ENCODE measurements at places on chromosomes 13 and 19.

DNA sequence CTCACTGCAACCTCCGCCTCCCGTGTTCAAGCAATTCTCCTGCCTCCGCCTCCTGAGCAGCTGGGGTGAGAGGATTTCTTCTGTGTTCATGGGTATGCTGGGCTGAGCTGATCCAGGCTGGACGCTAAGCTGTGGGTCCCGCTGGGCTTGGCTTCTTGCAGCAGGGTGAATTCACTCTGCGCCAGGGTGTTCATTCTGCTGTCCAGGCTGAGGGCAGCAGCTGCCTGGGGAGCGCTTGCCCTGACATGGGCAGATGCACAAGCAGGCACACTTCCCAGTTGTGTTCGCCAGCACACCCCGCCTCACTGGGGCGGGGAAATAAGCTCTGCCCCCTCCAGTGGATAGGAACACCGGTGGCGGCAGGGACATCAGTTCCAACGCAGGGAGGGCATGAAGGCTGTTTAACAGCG is 7.3 kb upstream of the INAFM1 start:
- DNase-seq = no peak

DNA sequence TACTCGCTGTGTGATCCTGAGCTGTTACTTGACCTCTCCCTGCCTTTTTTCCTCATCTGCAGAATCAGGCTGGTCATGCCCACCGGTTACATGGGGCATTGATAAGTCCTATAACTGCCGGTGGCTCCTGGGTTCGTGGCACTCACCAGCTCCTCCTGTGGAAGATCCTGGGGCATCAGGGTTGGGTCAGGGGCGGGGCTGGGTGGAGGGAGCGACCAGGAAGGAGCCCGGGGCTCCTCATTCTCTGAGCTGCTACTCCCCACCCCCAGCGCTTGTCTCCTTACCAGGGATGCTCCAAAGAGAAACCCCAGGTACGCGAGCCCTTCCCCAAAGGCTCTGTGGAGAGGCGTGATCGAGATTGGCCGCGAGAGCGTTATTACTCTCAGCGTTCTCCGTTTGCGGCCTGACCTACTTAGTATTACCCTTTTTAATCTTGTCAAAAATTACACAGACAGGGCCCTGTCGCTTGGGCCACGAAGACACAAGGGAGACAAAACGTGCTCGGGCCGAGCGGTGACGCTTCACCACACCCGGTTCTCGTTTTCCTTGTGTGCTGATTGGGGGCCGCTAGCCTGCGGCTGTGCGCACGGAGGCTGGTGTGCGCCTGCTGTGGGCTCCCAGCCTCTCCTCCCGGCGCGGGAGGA is 10.7 kb downstream of the HDGFL2 start:
- no peak for DNase-seq

GRCh38 chr13:43377973-43378372 is 354.6 kb downstream of the DNAJC15 start:
- no peak for DNase-seq

- peak; percentile 24 for DNase-seq
Observed at GRCh38 chr13:50222569-50223332, 207.5 kb downstream of the KCNRG start.

- no peak for DNase-seq
Observed at GRCh38 chr13:28373810-28374209, 121.1 kb downstream of the FLT1 start.

DNA sequence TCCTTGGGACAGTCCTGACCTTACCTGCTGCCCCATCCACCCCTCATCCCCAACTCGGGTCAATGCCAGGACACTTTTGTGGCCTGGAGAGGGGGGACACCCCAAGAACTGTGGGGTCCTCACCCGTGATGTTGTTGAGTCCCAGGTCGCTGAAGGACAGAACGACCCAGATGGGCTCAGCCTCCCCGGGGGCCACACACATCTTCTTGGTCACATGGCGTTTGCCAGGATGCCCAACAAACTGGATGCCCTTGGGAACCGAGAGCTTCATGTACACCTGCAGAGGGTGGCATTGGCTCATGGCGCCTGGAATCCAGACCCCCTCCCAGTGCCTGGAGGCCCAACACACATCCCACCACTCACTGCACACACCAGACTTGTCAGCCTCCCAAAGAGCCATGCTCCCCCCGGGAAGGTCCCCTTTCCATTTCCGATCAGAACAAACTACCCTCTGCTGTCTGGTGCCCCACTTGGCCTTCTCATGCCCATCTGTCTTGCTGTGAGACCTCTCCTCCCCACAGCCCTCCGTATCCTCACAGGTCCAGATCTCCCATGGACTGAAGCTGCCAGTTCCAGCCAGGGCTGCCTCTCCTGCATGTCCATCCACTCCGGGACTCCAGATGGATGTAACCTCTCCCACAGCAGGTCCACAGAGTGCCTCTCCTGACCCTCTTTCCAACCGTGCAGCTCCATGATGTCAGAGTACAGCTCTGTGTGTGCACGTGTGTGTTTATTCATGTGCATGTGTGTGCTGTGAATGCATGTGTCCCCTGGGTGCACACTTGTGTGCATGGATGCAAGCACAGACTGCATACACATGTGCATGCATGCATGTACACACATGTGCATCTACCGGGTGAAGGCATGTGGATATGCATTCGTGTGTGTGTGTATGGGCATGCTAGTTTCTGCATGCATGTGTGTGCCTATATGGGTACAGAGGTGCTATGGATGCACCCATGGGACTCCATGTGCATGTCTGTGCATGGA is 58.4 kb downstream of the F2RL3 start:
- no peak for DNase-seq

GRCh38 chr19:38441657-38442348 is 8.3 kb downstream of the RYR1 start:
- no peak for DNase-seq

Measured in NCI-H1105 treated with DMSO at 0.1 percent for 48 hours (cell line).